Activated CD4-positive, alpha-beta memory T cell treated with anti-CD3 and anti-CD28 coated beads, Interleukin-2, amount 10 ng/mL, durations not matched to agents 7 days and 5 days (primary cell): ENCODE measurements at places on chromosomes 6 and 20. TPM values are rescaled to one million over a fixed set of nuclear protein-coding genes. Genes with fewer than 3 reads are reported as not detected.

DNA sequence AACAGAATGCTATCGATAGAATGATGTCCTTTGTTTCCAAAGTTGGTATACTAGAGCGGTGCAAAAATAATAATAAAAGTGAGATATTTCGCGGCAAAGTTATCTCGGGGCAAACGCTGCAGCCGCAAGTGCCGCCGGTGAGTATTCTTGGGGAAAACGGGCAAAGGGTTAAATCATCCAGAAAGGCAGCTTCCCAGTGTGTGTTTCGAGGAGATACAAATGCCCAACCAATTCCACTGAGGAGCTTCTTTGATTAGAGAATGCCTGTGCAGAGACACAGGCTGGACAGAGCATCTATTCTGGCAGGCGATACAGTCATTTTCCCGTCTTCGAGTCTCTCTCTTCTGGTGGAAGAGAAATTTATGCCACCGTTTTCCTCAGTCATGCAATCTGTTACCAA lies 58.0 kb upstream of the MPC1 start:
- DNase-seq = no peak

GRCh38 chr20:45695496-45695895 lies 6.3 kb upstream of the WFDC13 start:
- no peak for DNase-seq

- no peak for DNase-seq
These were observed 77.9 kb upstream of the ID4 start for GRCh38 chr6:19759117-19759880.

- DNase-seq = no peak
These were observed 123.1 kb downstream of the GRIK2 start for GRCh38 chr6:101516578-101516977.

- no peak for DNase-seq
These were observed 75.6 kb downstream of the INSM1 start for GRCh38 chr20:20443504-20443903.

GRCh38 chr20:57595041-57596030 lies 24.9 kb downstream of the ZBP1 start:
- DNase-seq = no peak

DNA sequence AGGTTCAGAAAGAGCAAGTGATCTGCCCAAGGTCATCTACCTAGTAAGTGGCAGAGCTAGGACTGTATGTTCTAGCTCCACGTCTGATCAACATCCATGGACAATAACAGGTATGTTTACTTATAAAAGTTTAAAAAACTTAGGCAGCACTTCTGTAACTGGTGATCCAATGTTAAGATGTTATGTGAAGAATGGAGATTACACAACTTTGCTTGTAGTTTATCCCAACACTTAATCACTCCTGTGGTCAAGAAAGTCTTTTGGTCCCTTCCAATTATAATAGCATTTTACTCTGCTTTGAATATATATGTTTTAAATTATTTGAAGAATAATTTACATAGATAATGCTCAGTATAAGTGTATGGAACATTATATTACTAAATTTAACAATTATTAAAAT lies 4.8 kb downstream of the FBXO30 start:
- DNase-seq = no peak

GRCh38 chr20:21433329-21433890 lies 36.1 kb upstream of the NKX2-4 start:
- no peak for DNase-seq

- DNase-seq = no peak
These were observed 34.3 kb downstream of the SDHAF4 start for GRCh38 chr6:70601014-70601413.

DNA sequence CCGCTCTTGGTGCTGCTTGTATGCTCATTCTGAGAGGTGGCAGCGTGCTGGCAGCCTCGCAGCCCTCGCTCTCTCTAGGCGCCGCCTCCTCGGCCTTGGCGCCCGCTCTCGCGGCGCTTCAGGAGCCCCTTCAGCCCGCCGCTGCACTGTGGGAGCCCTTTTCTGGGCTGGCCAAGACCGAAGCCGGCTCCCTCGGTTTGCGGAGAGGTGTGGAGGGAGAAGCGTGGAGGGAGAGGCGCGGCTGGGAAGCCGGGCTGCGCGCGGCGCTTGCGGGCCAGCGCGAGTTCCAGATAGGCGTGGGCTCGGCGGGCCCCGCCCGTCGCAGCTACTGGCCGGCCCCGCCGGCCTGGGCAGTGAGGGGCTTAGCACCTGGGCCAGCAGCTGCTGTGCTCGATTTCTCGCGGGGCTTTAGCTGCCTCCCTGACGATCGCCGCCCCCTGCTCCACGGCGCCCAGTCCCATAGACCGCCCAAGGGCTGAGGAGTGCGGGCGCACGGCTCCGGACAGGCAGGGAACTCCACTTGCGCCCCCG lies 19.5 kb upstream of the FAM8A1 start:
- DNase-seq = peak; percentile 32

DNA sequence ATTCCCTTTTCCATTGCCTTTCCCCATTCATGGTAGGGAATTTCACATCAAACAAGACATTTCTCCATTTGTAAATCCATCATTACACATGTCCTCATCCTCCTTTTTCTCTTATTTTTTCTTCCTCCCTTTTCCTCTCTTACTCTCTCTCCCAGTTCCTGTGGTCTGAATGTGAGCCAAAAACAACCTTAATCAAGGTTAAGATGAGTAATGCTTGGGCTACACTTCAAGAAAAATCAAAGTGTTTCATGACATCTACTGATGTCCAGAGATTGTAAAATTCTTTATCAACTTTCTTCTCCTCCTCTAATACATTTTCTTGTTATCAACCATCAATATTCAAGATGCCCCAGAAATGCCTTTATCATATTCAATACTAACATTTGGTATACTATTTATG lies 208.0 kb upstream of the PRND start:
- DNase-seq = no peak

- DNase-seq = no peak
These were observed 151.0 kb upstream of the HEY2 start for GRCh38 chr6:125598422-125598821.

GRCh38 chr6:166750108-166750793 lies 123.2 kb upstream of the RPS6KA2 start:
- DNase-seq = no peak

GRCh38 chr20:38186788-38187221 lies 21.7 kb upstream of the TGM2 start:
- DNase-seq = no peak

GRCh38 chr6:40779409-40779808 lies 192.2 kb upstream of the LRFN2 start:
- no peak for DNase-seq

DNA sequence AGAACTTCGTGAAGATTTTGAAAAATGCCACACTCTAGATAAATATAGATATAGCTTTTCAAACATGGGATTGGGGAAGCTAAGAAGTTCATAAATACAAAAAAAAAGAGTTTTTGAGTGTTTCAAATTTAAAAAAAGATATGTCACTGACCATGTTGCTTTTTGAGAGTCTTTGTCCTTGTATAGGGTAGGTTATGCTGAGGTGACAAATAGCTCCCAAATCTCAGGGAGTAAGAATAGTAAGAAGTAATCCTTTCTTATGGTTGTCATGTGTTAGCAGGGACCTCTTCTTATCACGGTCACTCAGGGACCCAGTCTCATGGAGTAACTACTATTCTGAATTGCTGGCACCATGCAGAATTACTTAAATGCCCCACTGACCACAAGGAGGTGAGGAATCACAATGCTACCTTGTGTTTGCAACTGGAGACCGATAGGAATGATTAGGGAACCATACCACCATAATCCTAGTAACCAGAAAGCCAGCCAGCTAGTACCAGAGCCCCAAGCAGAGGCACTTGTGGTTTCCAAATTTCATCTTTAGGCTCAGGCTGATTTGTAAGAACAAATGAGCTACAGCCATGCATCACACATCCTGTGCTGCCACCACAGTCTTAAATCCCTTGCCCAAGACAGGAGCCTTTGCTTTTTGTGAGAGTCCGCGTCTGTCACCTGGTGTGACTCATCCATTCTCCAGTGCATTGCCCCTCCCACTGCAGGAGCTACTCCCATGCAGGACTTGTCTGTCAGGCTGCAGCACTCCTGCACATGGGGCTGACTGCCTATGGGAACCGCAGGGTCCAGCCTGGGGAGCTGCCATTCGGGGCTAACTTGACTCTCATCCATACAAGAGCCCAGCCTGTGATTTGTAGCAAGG lies 42.4 kb upstream of the ADGRF4 start:
- DNase-seq = peak; percentile 58

The TP53INP2 gene
- total RNA-seq = 3.3 TPM

The STMND1 gene
- not detected for total RNA-seq

The SLC17A1 gene
- not detected for total RNA-seq

The BMP6 gene
- not detected for total RNA-seq

The TPD52L1 gene
- total RNA-seq = not detected

The DUSP15 gene
- total RNA-seq = not detected

The FBXL4 gene
- total RNA-seq = 12.1 TPM
